ENCODE measurements at places on chromosomes 4 and X.

DNA sequence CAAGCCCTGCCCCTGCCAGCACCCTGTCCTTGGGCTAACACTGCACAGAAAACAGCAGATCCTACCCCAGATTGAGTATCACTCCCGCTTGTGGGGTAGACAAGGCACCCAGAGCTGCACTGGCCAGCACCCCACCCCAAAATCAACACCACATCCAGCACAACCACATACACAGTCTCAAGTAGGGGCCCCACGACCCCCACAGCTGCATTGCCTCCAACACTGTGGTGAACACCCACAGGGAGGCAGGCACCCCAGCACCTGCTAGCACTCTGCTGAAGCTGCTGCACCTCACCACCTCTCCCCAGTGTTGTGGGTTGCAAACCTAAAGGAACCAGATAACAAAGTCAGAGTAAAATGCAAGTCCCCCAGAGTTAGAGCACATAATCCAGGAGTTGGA, 589.9 kb downstream of the PCDH19 start:
- DNase-seq = no peak

- DNase-seq = no peak
Measured at GRCh38 chr4:23680671-23681518, 209.0 kb downstream of the PPARGC1A start.

- no peak for DNase-seq
Measured at GRCh38 chrX:142251202-142251601, 46.1 kb upstream of the MAGEC2 start.

DNA sequence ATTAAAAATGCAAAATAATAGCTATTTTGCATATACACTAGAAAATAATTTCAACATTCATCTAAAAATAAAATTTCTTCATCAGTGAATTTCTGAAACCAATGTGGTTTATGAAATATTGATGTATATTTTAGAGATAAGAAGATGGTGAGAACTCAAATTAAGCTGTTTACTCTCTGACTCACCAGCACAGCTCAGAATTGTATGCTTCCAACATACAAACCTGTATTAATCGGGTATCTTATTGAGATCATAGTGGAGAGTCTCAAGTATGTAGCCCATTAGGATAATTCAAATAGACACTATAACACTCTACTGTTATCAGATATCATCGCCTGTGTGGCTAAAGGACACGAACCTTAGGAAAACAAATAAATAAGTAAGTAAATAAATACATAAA, 899.5 kb upstream of the INTU start:
- no peak for DNase-seq
